ENCODE measurements at places on chromosomes 7 and 10.

DNA sequence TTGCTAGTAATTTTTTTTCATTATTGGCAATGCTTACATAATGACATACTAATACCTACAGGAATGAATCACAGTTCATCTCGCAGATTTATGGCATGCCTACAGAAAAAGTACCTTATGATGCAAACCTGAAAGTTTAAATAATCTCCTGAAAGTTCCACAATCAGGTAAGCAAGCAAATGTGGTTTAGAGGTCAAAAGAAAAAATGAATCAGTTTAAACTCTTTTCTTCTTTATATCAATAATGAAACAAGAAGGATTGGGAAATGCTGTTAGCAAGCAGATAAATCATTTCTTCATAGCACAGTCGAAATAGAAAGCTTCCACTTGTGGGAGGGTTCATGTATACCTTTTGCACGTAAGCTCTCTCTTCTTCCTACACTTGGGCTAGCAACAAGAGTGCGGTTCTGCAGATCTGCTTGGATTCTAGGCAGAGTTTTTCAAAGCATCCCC is 53.7 kb upstream of the MTPN start:
- DNase-seq: no peak

DNA sequence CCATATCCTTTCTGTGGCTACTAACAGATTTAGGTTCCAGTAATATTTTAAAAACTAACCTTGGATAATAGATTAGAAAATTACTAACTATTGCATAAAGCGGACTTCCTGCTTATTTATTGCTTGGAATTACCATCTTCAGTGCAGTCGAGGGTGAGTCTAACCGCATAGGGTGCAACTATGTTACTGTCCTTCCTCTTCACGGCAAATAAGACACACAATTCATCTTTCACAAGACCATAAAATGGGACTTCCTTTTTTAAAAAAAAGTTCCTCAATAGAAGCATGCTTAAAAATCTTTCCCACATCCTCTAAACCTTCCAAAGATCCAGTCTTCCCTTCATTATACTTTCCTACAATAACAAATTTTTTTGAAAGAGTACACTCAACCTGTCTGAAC is 2.1 kb downstream of the SLC25A40 start:
- no peak for DNase-seq

DNA sequence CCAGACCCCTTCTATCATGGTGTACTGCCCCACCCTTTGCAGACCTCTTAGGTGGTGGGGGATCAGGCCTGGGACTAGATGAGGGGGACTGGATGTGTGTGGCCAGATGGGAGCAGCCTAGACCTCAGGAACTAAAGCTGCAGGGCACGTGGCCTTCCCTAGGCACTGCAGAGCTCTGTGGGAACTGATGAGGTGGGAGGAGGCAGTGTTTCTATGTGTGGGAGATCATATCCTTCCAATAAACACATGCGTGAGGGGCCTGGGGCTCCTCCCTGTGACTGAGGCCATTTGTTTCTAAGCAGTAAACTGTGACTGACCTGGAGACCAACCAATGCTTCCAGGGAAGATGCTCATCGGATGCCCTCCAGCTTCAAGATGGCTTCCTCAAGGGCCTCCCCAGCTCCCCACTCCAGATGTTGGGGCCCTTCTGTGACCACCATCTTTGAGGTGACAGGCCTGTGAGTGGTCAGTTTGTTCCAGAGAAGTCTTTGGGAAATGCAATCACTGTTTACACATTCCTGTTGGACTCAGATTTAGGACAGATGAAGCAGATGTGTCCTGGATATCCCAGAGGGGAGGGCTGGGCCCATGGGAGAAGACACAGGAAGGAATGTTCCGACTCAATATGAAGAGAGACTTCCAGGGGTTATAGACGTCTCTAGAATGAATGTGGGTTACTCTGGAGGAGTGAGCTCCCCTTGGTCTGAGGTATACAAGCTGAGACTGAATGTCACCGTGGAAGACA is 23.6 kb upstream of the ZCCHC24 start:
- DNase-seq: no peak

DNA sequence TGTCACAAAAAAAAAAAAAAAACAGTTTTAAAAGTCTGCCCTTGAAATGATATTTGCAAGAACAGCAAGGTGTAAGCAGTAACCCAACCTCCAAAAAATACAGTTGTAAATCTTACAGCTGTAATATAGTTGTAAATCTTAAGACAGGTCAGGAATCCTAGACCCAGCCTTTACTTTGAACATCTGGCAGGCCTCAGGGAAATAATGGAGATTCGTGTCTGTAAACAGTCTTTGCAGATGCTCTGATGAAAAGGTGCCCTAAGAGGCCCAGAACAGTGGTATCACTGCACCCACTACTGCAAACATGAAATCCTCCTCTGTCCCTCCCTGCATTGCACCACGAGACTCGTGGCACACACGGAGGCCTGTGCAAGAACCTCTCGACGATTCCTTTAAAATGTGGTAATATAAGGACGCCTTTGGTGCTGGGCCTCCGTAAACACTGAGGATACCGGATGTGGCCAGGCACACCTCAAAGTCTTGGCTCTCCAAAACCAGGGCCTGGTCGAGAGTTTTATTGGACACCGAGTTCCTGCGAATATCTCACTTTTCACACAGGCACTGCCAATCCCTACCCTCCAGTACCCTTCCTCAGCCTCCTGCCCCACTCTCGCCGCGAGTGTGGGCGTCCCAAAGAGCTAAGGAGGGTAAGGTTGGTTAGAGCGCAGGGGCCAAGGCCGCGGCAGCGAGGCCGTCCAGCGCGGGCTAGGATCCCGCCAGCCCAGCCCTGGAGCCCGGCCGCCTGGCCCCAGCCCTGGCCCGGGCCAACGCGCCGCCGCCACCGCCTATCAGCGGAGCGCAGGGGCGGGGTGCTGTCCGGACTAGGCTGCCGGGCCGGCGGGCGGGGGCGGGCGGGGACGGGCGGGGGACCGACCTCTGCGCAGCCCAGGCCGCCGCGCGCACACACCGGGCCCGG is at the start of gene REEP3:
REEP3 (plus strand) TSS at position 902 of the 916 bp plus-strand sequence. CDS start 145 bp downstream, outside the sequence.
- DNase-seq: peak; percentile 15

DNA sequence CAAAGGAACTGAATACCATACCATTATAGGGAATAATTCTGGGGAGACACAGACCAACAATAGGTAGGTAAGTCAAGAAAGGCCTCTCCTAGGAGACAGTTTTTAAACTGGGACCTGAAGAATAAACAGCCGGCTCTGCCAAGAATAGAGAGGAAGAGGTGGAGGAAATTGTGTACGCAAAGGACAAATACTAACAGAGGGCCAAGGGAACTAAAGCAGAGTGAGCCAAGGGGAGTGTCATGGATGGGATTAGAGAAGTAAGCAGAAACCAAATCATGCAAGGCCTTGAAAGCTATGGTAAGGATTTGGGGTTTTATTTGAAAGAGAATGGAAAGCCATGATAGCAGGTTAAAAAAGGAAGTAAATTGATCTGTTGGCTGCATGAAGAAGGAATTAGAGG is 18.1 kb upstream of the ITGB8 start:
- no peak for DNase-seq

GRCh38 chr7:114444196-114444595 is 29.6 kb downstream of the FOXP2 start:
- no peak for DNase-seq

All from stimulated activated CD8-positive, alpha-beta memory T cell treated with anti-CD3 and anti-CD28 coated beads, Interleukin-12 subunit alpha, Interleukin-12 subunit beta, amount 100 ng/mL, for 1 hour (primary cell).